ENCODE measurements at places on chromosomes 5 and 9.

DNA sequence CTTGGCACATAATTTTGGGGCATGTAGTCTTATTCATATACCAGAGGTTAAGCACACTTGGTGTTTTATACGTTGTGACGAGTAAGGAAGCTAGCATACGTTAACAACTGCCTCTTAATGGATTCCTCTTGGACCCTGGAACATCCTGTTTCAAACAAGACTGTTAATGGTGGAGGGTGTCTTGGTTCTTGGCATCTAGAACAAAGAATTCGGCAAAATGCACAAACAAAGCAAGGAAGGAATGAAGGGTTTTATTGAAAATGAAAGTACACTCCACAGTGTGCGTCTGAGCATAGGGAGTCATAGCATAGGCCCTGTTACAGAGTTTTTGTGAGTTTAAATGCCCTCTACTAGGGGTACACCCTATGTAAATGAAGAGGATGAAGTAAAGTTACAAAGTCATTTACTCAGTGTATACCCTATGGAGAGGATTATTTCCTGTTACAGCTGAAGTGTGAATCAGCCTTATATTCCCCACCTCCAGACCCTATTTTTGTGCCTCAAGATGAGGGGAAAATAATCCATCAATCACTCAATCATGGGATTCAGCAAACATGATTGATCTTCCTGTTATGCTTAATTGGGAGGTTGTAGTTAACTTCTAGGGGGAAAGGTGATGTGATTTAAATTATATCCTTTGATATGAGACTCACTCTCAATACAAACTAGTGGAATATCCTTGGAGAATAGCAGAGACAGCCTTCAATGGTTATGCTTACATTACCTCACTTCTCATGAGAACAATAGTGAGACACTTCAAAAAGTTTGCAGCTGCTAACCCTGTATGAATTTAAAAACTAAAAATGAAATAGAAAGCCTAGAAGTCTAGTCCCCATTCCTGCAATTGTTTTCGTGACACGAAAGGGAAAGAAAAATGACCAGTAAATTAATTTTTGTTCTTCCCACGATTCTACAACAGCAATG lies 84.9 kb upstream of the MYO10 start:
- no peak for DNase-seq

GRCh38 chr5:103645816-103646215 lies 83.2 kb upstream of the NUDT12 start:
- no peak for DNase-seq

DNA sequence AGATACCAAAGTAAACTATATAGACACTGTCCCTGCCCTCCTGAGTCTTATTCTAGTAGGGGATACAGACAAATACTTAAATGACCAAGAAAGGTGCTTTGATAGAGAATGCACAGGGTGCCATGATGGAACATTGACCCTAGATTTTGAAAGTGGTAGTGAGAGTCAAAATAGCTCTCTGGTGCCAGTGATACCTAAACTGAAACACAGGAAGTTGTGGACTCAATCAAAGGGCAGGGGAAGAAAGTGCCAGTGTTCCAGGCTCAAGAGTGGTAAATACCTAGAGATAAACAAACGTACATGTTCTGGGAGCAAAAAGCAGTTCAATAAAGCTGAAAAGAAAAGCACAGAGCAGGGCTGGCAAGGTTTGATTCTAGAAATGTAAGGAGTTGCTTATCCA lies 267.6 kb downstream of the ISL1 start:
- no peak for DNase-seq

DNA sequence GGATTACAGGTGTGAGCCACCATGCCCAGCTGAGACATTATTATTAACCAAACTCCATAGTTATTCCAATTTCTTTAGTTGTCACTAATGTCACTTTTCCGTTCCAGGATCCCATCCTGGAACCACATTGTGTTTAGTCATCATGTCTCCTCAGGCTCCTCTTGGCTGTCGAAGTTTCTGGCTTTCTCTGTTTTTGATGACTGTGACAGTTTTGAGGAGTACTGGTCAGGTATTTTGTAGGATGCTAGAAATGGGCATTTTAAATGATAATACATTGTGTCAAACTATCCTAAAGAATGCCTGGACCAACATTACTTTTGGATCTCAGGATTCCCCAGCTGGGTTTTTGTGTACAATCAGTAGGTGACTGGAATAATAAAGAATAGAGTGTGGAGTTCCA lies 19.8 kb upstream of the NEUROG1 start:
- DNase-seq = no peak

DNA sequence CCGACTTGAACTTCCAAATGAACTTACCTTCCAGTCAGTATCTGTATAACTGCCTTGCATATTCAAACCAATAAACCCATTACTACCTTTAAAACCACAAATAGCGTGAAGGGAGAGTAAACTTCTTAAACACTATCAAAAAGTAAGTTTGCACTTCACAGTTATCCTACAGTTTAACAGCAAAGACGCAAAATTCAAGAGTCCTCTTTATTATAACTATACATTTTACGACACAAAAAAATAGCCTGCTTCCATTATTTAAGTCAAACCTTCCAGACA lies 1.8 kb downstream of the PTBP3 start:
- no peak for DNase-seq

- DNase-seq = no peak
Observed at GRCh38 chr5:74633695-74634094, 6.8 kb downstream of the ENC1 start.

DNA sequence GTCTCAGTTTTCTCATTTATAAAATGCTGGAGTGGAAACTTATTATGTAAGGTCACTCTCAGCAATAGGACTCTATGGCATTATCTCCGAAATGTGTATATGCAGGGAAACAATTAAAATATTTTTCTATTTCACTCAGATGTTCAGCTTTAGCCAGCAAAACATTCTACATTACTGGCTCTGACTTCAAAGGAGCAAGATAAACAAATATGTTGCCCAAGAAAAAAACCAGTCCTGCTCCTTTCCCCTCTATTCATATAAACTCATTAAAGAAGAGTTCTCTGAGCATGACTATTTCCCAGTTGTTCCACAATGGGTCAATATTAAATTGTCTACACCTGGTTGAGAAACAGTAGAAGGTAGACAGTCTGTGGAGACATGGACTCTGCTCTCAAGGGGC lies 155.0 kb downstream of the NPR3 start:
- no peak for DNase-seq

GRCh38 chr5:178249191-178249989 lies 16.8 kb upstream of the PHYKPL start:
- no peak for DNase-seq

GRCh38 chr5:124936626-124936933 lies 190.1 kb upstream of the ZNF608 start:
- no peak for DNase-seq

DNA sequence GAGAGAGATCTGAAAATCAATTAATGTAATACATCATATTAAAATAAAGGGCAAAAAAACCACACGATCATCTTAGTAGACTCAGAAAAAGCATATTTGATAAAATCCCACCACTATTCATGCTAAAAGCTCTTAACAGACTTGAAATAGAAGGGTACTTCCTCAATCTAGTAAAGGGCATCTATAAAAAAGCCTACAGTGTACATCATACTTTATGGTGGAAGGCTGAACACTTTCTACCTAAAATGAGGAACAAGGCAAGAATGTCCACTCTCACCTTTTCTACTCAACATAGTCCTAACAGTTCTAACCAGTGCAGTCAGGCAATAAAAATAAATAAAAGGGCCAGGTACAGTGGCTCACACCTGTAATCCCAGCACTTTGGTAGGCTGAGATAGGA lies 38.9 kb downstream of the POLK start:
- DNase-seq = no peak

GRCh38 chr5:106314221-106314824 lies 1356.4 kb downstream of the EFNA5 start:
- no peak for DNase-seq

DNA sequence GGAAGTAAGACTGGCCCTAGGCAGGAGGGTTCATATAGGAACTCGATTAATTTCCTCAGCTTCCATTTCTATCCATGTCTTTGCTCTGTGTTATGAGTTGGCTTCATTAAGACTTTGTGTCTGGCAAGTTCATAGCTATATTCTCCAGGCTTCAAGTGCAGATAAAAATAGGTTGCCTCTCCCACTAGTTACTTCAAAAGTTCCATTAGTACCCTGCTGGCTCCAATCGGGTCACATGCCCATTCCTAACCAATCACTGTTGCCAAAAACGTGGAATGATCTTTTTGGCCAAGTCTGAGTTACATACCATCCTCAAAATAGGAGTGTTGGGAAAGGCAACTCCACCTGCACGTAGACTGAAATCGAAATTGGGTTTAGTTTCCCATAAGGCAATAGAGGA lies 13.8 kb upstream of the SPATA31D1 start:
- DNase-seq = no peak

- no peak for DNase-seq
Observed at GRCh38 chr5:160280384-160281095, 31.8 kb downstream of the CCNJL start.

- peak; percentile 59 for DNase-seq
Observed at GRCh38 chr9:113614843-113615648, 151.5 kb downstream of the RGS3 start.

DNA sequence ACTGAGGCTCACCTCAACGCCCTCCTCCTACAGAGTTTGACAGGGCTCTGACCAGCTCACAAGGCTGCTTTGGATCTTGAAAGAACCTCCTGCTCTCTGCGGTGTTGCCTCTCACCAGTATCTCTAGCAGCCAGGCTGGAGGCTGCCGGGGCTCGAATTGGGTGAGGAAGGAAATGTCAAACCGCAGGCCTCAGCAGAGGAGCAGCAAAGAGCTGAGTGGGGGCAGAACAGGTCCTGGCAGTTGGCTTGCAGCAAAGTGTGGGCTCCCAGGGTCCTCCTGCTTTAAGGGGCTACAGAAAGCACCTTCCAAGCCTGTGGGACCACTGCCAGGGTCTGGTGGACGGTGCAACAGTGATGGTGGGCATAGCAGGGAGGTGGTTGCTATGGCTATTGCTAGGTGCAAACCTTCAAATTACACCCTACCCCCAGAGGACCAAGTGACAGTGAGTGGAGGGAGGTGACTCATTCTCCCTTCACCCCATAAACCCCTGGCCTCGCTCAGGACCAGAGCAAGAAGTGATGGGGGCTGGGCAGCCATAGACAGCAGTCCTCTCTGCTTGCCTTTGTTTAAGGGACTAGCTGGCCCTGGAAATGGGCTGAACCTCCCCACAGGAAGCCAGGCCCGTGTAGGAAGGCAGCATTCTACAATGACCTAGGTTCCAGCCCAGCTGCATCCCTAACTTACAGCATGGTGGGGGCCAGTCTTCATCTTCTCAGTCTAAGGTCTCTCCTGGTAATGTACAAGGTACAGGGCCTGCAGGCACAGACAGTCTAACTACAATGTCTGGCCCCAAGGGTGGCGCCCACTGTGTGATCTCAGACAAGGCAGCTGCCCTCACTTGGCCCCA lies 18.7 kb downstream of the LCP2 start:
- DNase-seq = no peak

- DNase-seq = no peak
Observed at GRCh38 chr5:67203701-67204074, 7.1 kb upstream of the CD180 start.

DNA sequence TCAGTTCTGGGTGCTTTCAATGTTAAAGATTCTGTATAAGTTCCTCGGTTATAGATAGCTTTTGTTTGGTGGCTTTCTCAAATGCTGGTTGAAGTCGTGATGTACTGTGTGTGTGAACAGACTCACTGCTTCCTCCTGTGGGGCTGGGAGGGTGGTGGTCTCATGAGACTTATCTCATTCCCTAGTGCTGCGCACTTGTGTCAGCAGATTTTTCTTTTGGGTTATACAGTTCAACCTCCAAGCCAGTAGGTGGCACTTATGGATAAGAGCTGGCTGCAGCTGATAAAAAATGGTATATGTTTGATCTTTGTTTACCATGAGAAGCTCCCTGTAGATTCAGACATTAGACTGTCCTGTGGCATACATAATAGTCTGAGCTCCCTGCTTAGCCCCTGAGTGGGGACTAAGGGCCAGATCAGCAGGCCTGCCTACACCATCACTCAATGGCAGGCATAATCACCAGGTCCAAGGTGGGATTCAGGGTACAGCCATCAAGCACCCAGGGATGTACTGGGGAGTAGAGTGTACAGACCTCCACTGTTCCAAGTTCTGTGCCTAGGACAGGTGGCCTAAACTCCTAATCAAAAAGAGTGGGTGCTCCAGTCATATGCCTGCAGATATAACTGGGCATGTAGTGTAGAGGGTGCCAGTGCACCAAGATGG lies 174.2 kb downstream of the OXCT1 start:
- DNase-seq = no peak

DNA sequence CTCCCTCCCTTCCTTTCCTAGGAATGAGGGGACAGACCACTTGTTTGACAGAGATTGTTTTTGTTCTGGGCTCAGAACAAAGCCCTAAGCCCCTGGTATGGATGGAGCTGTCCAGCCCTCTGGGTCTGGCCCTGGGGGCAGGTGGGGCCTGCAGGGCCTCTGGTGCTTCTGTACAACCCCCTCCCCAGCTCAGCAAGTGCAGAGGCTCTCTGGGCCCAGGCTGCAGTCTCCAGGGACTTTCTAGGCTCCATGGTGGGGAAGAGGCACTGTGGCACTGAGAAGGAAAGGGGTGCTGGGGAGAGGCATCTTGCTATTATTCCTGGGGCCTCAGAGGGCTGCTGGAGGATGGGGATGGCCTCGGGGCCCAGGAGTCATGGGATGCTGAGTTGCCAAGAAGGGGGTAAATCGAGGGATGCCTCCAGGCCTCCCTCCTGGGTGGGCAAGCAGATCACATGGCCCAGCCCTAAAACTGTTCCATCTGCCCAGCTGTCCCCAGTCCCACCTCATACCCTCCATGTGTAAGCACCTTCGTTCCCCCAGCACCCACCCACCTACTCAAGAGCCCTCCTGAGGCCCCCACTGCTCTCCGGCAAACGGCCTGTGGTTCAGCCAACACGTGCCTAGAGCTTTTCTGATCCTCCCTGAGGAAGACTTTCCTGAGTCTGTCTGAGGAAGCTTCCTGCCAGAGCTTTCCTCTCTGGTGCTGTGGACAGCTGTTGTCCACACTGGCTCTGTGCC lies 225.7 kb downstream of the CACNA1B start:
- no peak for DNase-seq

GRCh38 chr5:56791396-56791795 lies 24.0 kb upstream of the MAP3K1 start:
- DNase-seq = no peak

DNA sequence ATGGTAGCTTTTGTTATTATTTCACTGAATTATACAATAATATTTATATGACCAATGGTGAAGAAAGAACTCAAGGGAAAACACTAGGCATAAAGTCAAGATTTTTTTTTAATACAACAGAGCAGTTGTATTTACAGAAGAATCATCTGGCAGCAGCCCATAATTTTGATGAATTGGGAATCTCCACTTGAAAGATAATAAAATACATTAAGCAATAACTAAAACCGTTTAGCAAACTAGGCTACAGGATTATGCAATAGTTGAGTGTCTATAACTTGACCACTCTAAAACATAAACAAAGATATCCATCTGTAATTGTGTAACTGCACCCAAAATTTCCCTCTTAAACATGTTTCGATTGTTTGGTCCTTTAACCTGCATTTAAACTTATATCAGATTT lies 80.8 kb downstream of the SNCAIP start:
- no peak for DNase-seq

DNA sequence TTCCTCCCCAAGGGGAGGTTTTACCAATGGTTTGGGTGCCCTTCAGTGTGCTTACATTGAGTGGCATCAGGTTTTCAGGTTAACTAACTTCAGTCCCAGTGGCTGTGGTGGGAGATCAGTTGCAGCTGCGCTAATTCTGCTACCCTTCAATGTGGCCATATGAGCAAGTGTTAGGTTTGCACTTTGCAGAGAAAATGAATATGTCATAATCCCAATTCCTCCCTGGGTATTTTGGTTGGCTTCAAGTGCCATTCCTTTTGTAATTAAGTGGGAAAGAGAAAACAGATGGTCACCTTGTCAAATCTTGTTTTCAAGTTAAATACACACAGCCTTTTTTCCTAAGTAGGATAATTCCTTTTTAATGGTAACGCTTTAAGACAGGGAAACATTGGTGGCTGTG lies 236.2 kb downstream of the TLE4 start:
- DNase-seq = no peak

Measured in hepatic stellate cell (primary cell).